ENCODE measurements at places on chromosomes 16 and 17. TPM values are rescaled to one million over a fixed set of nuclear protein-coding genes. Genes with fewer than 3 reads are reported as not detected.

DNA sequence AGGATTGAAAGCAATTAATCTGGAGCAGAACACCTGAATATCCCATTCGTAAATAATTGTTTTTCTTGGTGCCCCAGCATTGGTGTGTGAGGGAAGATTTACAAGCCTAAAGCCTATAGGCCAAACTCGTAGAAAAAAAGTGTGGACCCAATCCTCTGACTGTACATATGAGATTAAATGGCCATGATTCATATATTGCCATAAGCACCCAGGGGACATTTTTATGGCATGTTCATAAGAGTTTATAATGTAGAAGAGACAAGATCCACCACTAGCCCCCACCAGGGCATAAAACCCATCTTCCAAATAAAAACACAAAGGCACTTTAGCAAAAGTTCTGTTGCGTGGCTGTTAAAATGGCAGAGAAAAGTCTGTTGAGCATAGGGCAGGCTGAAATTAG is 15.5 kb upstream of the SALL1 start:
- DNase-seq, result no peak

CASKIN1 gene
- total RNA-seq, result 0.07 TPM

DNA sequence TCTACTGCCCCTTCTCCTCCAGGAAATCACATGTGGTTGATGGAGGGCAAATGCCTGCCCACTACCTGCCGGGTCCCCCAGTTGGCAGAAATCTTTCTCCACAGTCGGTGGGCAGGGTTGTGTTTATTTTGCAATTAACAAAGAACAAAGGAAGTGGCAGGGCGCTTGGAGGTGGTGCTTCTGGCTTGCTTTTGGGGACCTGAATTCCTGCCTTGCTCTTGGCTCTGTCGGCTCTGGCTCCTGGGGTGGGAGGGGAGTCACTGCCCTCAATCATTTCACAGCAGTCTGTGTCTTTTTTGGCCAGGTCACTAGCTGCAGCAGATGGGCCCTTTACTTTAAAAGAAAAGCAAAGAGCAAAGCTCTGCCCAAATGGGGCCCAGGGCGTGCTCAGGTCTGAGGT is 69.2 kb downstream of the C16orf78 start:
- no peak for DNase-seq

- DNase-seq, result no peak
Observed at GRCh38 chr17:76077584-76078110, 1.3 kb upstream of the ZACN start.

DNA sequence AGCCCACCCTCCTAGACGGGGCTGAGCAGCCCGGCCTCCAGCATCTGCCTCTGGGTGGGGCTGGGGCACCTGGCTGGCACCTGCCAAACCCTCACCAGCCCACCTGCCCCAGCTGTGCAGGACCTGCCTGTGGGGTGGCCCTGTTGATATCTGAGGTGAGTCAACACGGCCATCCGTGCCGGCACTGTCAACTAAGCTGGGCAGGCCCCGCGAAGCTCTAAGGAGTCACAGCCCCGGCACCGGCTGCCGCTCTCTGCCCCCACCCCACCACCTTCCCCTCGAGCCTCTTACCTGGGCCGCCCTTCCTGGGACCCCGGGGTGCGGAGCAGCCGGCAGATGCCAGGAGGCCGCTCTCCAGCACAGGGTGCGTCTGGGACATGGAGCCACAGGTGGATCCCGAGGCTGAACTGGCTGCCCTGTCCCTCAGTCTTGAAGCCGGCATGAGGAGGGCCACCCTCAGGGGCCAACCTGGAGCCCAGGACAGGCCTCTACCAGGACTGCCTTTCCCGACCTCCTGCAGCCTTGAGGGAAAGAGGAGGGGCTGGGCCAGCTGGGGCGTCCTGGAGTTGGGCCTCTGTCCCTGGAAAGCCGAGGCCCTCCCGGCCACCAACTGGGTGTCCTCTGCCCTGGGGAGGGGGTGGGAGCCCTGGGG is 515 bp downstream of the CBFA2T3 start:
- DNase-seq, result no peak

GRCh38 chr17:20043021-20043420 is 33.9 kb downstream of the SPECC1 start:
- no peak for DNase-seq

GRCh38 chr16:86335266-86336172 is 174.8 kb upstream of the FOXF1 start:
- DNase-seq, result no peak

GRCh38 chr17:18362698-18363100 is 651 bp downstream of the SHMT1 start:
- peak; percentile 42 for DNase-seq

ZSCAN10 gene
- not detected for total RNA-seq

CD7 gene
- not detected for total RNA-seq

EMC8 gene
- total RNA-seq, result 51.8 TPM

DNA sequence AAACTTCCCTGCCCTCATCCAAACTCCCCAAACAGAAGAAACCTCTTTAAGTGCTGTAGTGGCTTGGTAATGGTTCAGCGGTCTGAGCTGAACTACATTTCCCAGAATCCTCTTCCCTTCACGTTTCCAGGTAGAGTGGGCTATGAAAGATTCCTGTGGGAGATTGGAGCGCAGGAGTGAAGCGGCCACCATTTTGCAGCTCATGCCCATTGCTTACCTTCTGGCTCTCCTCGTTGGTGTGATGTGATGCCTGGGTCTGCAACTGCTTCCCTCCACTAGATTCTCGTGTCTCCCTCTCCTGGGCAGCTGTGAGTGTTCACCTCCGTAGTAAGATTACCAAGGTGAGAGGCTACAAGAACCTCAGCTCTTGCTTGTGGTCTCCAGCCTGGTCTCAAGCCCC is 82.1 kb downstream of the GPR139 start:
- no peak for DNase-seq

DNA sequence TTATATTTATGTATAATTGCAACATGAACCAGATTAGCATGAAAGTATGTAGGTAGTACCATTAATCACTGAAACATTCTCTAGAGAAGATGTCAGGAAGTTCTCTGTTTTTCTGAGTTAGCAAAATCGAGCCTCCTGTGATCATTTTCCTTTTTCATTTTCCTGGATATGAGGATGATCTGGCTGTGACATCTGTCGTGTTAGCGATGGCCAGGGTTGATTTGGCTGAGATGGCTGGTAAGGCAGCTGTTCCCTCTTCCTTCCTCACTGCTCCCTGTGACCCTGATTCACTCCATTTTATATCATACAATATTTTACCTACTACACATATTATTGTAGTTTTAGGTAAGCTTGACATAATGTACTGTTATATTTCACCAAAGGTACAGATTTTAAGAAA is 10.3 kb downstream of the CNTNAP4 start:
- DNase-seq, result no peak

GP2 gene
- total RNA-seq, result not detected

- no peak for DNase-seq
Observed at GRCh38 chr16:27756206-27756970, 206.4 kb downstream of the KATNIP start.

- no peak for DNase-seq
Observed at GRCh38 chr17:77470800-77471733, 330.3 kb downstream of the SEC14L1 start.

GRCh38 chr17:79749156-79749815 is 18.5 kb downstream of the ENPP7 start:
- DNase-seq, result peak; percentile 23

GRCh38 chr17:40529991-40530390 is 28.6 kb upstream of the TNS4 start:
- no peak for DNase-seq

- DNase-seq, result no peak
Observed at GRCh38 chr16:81717662-81718189, 61.4 kb upstream of the PLCG2 start.

HIC1 gene
- 11.9 TPM for total RNA-seq

KRTAP2-3 gene
- 4.3 TPM for total RNA-seq

DNA sequence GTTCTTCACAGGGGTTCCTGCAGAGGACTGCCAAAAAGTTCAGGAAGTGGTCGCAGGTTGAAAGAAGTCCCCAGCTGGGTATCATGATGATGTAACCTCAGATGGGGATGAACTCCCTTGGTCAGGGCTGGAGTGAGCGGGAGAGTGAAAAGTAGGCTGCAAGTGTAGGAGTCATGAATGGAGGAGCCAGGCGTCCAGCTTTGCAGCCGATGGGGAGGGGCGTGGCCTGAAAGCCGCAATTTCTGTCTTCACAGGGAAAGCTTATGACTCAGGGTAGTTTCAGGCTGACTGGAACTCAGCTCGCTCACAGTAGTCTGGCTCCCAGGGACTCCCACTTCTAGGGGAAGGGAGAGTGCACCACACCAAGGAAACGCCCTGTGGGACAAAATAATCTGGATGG is 70.0 kb upstream of the HS3ST3A1 start:
- DNase-seq, result no peak

Data from kidney epithelial cell (primary cell).